ENCODE measurements at places on chromosomes 5 and 9. TPM values are rescaled to one million over a fixed set of nuclear protein-coding genes. Genes with fewer than 3 reads are reported as not detected.

Gene SLC1A1
- 7.7 TPM for total RNA-seq

Gene ENTR1
- total RNA-seq: 37.7 TPM

Gene KCNV2
- not detected for total RNA-seq

Gene UBE2QL1
- total RNA-seq: not detected

Gene GABRG2
- total RNA-seq: not detected

Gene GLIPR2
- 62.5 TPM for total RNA-seq

Gene TUSC1
- 7.4 TPM for total RNA-seq

Gene GPR151
- total RNA-seq: not detected

Gene GAS1
- total RNA-seq: 37.4 TPM

Gene HRCT1
- 0.83 TPM for total RNA-seq

Gene PCDHGC3
- 94.1 TPM for total RNA-seq

Gene CEMIP2
- 59.9 TPM for total RNA-seq

Gene IRX4
- total RNA-seq: not detected

Gene TRAF1
- 3.8 TPM for total RNA-seq

Gene REEP2
- total RNA-seq: 8.4 TPM

Gene CCNO
- total RNA-seq: not detected

Gene PIP5K1B
- total RNA-seq: not detected

Gene NTNG2
- 2.0 TPM for total RNA-seq

Gene SH2D3C
- not detected for total RNA-seq

Gene CMYA5
- 11.2 TPM for total RNA-seq

Gene ROPN1L
- total RNA-seq: 0.29 TPM

Gene CCDC152
- 5.8 TPM for total RNA-seq

Gene GRXCR2
- not detected for total RNA-seq

Gene SCGB3A1
- total RNA-seq: not detected

Gene ACTBL2
- not detected for total RNA-seq

Gene TSSK1B
- total RNA-seq: 0.15 TPM

Gene CARD6
- total RNA-seq: 18.7 TPM
